Activated T-helper 1 cell treated with anti-CD3 and anti-CD28 coated beads, Interleukin-2, amount 50 U/mL, for 16 hours (primary cell): ENCODE measurements at places on chromosomes 1 and 21.

GRCh38 chr1:42086146-42086545 lies 67.1 kb upstream of the GUCA2B start:
- DNase-seq: no peak

GRCh38 chr1:23422241-23422877 lies 2.2 kb downstream of the TCEA3 start:
- DNase-seq: peak; percentile 39

DNA sequence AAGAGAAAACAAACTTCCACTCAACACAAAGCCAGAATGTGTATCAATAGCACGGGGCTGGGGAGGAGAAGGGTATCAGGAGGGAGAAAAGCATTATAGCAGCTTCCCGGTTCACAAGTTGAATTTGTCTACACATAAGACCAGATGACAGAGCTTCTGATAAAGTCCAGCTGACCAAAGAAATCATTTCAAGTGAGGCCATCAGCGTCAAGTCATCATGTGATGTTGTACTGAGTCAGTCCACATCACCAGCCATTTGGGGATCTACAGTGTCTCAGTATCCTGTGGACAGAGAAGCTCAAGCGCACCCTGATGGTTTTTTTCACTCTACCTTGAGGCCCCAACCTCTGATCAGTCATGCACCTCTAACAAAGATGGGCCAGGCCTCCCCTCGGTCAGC lies 33.0 kb downstream of the SETD4 start:
- no peak for DNase-seq

DNA sequence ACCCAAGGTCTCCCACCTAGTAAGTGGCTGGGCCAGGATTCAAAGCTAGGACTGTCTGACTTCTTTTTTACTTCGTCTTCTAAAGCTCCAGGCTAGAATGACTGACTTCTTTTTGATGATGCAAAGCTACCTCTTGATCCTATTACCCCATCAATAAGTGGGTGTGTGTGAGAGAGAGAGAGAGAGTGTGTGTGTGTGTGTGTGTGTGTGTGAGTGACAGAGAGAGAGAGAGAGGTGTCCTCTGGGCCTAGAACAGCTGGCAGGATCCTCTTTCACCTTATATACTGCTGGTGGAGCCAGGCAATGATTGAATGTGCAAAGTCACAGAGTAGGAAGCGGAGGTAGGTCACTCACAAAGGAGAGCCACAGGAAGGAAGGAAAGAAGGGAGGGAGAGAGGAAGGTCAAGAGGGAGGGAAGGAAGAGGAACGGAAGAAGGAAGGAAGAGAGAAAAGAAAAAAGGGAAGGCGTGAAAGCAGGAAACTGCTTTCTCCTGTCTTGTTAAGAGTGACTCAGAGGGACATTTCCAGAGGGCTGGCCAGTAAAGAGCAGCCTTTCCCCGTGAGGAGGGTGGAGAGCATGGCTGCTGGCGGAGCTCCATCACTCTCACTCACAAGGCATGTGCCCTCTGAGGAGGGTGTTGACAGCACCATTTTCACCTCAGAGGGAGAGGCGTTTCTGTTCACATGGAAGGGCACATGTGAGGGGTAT lies 68.9 kb downstream of the CDC7 start:
- no peak for DNase-seq

GRCh38 chr1:161511018-161511755 lies 5.9 kb downstream of the FCGR2A start:
- no peak for DNase-seq

GRCh38 chr1:164524810-164525209 lies 34.2 kb upstream of the PBX1 start:
- no peak for DNase-seq

DNA sequence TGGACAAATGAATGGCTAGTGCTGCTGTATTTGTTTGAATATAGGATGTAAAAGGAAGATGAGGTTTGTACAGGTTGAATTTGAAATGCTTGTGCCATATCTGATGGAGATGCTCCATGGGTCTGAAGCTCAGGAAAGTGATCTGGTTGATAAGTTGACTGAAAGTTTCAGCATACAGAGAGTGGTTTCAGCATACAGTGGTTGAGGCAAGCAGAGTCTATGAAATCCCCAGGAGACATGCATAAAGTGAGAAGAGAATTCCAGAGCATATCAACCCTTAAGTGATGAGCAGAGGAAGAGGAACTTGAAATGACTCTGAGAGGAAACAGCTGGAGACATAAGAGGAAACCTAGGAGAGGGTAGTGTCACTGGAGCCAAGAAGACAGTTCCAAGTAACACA lies 21.7 kb downstream of the TCHHL1 start:
- no peak for DNase-seq

GRCh38 chr1:183203094-183203493 lies 17.0 kb downstream of the LAMC2 start:
- DNase-seq: no peak
